Activated CD4-positive, alpha-beta memory T cell treated with anti-CD3 and anti-CD28 coated beads for 36 hours (primary cell): ENCODE measurements at places on chromosomes 6 and 20. TPM values are rescaled to one million over a fixed set of nuclear protein-coding genes. Genes with fewer than 3 reads are reported as not detected.

DNA sequence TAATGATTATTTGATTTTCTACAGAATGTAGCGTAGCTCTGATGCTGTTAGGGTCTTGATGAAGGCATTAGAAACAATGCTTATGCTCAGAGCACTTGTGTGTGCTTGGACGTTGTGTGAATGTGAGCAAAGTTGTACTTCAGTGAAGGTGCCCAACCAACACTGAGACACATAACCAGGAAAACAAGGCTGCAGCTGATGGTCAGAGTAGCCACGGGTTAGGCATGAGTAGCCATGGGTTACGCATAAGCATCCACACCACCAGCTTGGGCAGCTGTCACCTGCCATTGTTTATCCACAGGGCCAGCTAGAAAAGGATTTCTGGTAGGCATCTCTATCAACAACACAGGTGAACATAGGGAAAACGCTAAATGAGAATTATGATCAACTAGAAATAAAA is 326.6 kb downstream of the NRN1 start:
- peaks cover 9% of the 10 kb centered on the region for H3K4me1 ChIP-seq
- H3K27me3 ChIP-seq, result no peaks in the 10 kb centered on the region
- no peak overlapping the region for H3K4me3 ChIP-seq

GRCh38 chr6:107801173-107801886 is 22.8 kb downstream of the SCML4 start:
- peaks cover 66% of the 10 kb centered on the region for H3K4me1 ChIP-seq
- H3K4me3 ChIP-seq, result no peak overlapping the region
- DNase-seq, result no peak
- H3K27ac ChIP-seq, result no peak overlapping the region

- no peak for DNase-seq
- H3K27ac ChIP-seq, result no peak overlapping the region
- no peaks in the 10 kb centered on the region for H3K27me3 ChIP-seq
- no peaks in the 10 kb centered on the region for H3K36me3 ChIP-seq
- H3K4me3 ChIP-seq, result no peak overlapping the region
Observed at GRCh38 chr20:41991412-41991811, 373.2 kb upstream of the CHD6 start.

GRCh38 chr6:9409126-9409525 is 973.8 kb upstream of the SLC35B3 start:
- DNase-seq, result no peak
- H3K4me3 ChIP-seq, result no peak overlapping the region
- no peaks in the 10 kb centered on the region for H3K4me1 ChIP-seq
- H3K36me3 ChIP-seq, result no peaks in the 10 kb centered on the region
- H3K27ac ChIP-seq, result no peak overlapping the region

The PTPRA gene
- 61.1 TPM for total RNA-seq

The CCR6 gene
- 5.1 TPM for total RNA-seq

- H3K27me3 ChIP-seq, result no peaks in the 10 kb centered on the region
- H3K4me1 ChIP-seq, result peaks cover 25% of the 10 kb centered on the region
- no peak overlapping the region for H3K27ac ChIP-seq
Observed at GRCh38 chr6:20447157-20447556, 45.5 kb downstream of the E2F3 start.

DNA sequence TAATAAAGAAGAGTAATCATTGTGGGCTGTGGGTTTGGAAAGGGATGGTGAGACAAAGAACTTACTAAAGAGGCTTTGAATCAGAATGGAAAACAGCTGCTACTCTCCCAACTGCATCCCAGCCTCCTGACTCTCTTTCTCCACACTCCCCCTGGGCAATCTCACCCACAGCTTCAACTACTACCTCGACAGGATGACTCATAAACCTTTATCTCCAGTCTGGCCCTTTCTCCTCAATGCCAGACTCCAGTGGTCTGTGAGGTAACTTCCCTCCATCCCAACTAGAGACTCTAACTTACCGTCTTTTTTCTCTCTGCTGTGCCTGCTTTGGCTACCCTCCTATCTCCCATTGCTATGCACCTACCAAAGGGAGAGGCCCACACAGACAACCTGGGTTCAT is 135.3 kb upstream of the RREB1 start:
- H3K27ac ChIP-seq, result no peak overlapping the region
- no peak overlapping the region for H3K4me3 ChIP-seq
- no peaks in the 10 kb centered on the region for H3K36me3 ChIP-seq
- DNase-seq, result no peak
- peaks cover 1% of the 10 kb centered on the region for H3K27me3 ChIP-seq

The GJA1 gene
- total RNA-seq, result not detected

The BRPF3 gene
- 16.0 TPM for total RNA-seq

DNA sequence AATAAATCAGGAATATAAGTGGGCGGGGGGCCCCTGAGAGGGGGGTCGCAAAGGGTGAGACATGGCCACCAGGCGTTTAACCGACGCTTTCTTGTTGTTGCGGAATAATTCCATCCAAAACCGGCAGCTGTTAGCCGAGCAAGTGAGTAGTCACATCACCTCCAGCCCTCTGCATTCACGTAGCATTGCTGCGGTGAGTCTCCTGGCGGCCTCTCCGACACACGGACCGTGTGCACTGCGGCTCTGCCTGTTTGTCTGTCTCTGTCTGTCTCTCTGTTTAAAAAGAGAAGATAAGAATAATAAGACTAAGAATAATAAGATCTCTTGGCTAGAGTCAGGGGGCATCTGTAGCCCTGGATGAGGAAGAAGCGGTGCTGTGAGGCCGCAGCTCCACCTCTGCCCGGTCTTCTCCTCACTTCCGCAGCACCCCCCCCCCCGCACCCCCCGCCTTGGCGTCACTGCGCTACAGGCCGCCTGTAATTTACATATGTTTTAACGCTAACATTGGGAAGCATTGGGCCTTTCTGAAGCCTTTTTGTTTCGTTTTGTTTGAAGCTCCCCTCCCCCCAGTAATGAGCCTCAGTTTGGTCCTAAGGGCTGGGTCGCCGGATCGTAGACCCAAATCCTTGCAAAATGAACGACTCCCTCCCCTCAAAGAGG is 993 bp downstream of the STX16 start:
- DNase-seq, result peak; percentile 81
- H3K4me1 ChIP-seq, result peaks cover 28% of the 10 kb centered on the region
- H3K27ac ChIP-seq, result peak overlapping the region; percentile 100
- peak overlapping the region; percentile 99 for H3K4me3 ChIP-seq
- peaks cover 21% of the 10 kb centered on the region for H3K36me3 ChIP-seq

DNA sequence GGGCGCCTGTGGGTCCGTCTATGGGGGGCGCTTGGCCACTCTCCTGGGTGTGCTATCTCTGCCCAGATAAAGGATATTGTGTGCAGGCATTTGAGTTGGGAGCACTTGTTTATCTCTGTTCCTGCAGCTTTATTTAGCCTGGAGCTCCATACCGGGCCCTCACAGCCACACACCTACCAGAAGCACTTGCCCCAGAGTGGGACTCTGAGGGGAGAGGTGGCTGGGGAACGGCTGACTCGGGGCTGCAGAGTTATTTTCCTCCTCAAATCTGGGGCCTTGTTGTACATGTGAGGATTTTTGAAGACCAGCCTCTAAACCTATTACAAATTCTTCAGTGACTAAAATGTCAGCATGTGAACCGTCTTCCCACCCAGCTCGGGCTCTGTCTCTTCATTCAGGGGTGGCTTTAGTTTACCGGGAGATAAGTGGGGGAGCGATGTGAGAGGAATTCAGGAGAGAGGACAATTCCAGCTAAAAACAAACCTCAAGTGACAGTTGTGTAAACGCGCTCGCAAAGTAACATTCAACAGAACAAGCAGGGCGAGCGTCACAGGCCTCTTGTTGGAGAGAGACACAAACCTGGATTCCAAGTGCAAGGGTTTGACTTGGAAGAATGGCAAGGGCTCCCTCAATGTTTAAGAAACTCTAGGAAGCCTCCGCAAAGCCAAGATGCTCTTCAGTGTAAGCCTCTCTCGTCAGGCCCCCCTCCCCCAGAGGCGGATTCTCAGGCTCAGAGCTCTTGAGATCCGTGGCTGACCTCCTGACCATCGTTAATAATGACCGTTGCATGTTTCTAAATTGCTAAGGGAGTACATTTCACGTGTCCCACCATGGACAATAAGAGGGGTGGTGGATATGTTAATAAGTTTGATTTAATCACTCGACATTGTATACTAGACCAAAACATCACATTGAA is 548.9 kb downstream of the QKI start:
- H3K4me1 ChIP-seq, result no peaks in the 10 kb centered on the region
- no peaks in the 10 kb centered on the region for H3K27me3 ChIP-seq
- no peak overlapping the region for H3K27ac ChIP-seq
- no peaks in the 10 kb centered on the region for H3K36me3 ChIP-seq
- no peak for DNase-seq

GRCh38 chr20:40284611-40285010 is 404.4 kb downstream of the MAFB start:
- H3K4me3 ChIP-seq, result no peak overlapping the region
- no peak for DNase-seq
- no peak overlapping the region for H3K27ac ChIP-seq

- no peaks in the 10 kb centered on the region for H3K27me3 ChIP-seq
- H3K4me1 ChIP-seq, result peaks cover 91% of the 10 kb centered on the region
Observed at GRCh38 chr20:59152559-59153354, 10.9 kb upstream of the ZNF831 start.

The MATN4 gene
- 0.95 TPM for total RNA-seq

- H3K27ac ChIP-seq, result no peak overlapping the region
- H3K4me3 ChIP-seq, result no peak overlapping the region
- peaks cover 47% of the 10 kb centered on the region for H3K4me1 ChIP-seq
- H3K27me3 ChIP-seq, result no peaks in the 10 kb centered on the region
- no peaks in the 10 kb centered on the region for H3K36me3 ChIP-seq
Observed at GRCh38 chr6:20702366-20702765, 168.1 kb downstream of the CDKAL1 start.

DNA sequence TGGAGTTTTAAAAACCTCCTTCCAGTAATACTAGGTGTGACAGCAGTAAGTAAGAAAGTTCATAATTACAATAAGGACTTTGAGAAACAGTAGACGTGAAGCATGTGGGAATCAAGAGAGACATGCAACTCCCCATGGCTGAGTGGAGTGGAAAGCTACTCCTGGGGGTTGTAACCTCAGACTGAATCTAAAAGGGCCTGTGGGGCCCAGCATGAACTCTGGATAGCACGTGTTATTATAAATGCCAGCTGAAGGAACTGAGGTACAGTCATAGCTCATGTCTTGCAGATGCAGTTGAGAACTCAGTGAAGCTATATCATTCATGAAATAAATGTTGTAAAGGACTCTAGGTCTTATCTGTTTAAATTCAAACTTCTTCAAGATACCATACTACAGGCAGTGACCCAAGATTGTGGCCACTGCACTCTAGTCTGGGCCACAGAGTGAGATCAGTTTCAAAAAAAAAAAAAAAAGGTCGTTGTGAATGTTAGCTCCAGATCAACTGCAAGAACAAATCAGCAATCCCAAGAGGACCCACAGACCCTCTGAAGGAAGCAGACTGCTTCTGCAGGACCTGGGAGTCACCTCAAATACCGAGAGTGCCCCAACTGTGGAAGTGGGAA is 189.3 kb downstream of the TRDN start:
- no peak overlapping the region for H3K4me3 ChIP-seq
- H3K27me3 ChIP-seq, result no peaks in the 10 kb centered on the region
- H3K4me1 ChIP-seq, result no peaks in the 10 kb centered on the region
- no peaks in the 10 kb centered on the region for H3K36me3 ChIP-seq
- no peak overlapping the region for H3K27ac ChIP-seq

The SLC4A11 gene
- 1.1 TPM for total RNA-seq

The GJA10 gene
- not detected for total RNA-seq

GRCh38 chr20:20211274-20211987 is 156.5 kb upstream of the INSM1 start:
- H3K27me3 ChIP-seq, result peaks cover 10% of the 10 kb centered on the region
- DNase-seq, result no peak
- no peak overlapping the region for H3K27ac ChIP-seq
- no peak overlapping the region for H3K4me3 ChIP-seq
- no peaks in the 10 kb centered on the region for H3K36me3 ChIP-seq

DNA sequence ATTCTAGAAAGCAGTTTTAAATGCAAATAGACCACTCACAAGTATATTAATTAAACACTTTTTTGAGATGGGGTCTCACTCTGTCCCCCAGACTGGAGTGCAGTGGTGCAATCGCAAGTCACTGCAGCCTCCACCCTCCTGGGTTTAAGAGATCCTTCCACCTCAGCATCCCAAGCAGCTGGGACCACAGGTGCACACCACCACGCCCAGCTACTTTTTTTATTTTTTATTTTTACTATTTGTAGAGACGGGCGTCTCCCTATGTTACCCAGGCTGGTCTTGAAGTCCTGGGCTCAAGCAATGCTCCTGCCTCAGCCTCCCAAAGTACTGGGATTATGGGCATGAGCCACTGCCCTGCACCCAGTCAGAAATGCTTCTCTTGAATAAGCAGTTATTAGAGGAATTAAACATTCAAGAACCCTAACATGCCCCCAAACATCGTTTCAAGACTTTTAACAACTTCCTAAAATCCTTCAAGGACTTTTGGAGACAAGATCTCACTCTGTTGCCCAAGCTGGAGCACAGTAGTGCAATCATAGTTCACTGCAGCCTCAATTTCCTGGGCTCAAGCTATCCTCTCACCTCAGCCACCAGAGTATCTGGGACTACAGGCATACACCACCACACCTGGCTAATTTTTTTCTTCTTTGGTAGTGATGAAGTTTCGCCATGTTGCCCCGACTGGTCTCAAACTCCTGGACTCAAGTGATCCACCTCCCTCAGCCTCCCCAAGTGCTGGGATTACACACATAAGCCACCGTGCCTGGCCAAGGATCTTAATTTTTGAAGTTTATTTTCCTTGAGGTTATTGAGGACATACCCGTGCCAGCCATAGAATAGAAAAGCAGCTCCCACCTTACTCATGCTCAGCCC is 3.2 kb downstream of the MCCD1 start:
- no peaks in the 10 kb centered on the region for H3K27me3 ChIP-seq
- peaks cover 68% of the 10 kb centered on the region for H3K36me3 ChIP-seq
- H3K4me1 ChIP-seq, result peaks cover 34% of the 10 kb centered on the region
- H3K27ac ChIP-seq, result peak overlapping the region; percentile 49

- DNase-seq, result no peak
- no peaks in the 10 kb centered on the region for H3K4me1 ChIP-seq
- no peaks in the 10 kb centered on the region for H3K36me3 ChIP-seq
- no peak overlapping the region for H3K27ac ChIP-seq
- H3K4me3 ChIP-seq, result no peak overlapping the region
- H3K27me3 ChIP-seq, result no peaks in the 10 kb centered on the region
Observed at GRCh38 chr20:6651561-6651960, 115.9 kb upstream of the BMP2 start.

DNA sequence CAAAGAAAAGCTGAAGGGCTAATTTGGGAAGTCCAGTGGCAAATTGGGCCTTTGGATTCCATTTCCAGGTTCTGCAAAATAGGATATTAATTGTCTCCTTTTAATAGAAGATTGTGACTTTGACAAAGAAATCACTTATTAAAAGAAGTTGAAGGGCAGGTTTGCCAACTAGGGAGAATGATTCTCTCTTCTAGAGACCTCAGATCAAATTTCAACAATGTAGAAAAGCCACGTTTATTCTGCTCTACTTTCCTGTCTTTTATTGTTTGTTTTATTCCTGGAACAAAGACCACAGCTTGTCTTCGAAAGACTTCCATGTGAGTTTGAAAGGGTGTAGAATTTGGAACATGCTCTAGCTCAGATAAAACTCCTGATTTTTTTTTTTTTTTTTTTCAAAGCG is 65.5 kb upstream of the PRL start:
- H3K4me1 ChIP-seq, result no peaks in the 10 kb centered on the region
- DNase-seq, result no peak
- H3K27ac ChIP-seq, result no peak overlapping the region
- H3K27me3 ChIP-seq, result no peaks in the 10 kb centered on the region
- H3K4me3 ChIP-seq, result no peak overlapping the region

The BPIFB4 gene
- not detected for total RNA-seq
